ENCODE measurements at places on chromosomes 2 and 18.
A peak's percentile ranks its signal among the peaks of the same experiment; 100 is the strongest.

GRCh38 chr2:28252311-28252710, 140.3 kb upstream of the FOSL2 start:
- no peak for DNase-seq

DNA sequence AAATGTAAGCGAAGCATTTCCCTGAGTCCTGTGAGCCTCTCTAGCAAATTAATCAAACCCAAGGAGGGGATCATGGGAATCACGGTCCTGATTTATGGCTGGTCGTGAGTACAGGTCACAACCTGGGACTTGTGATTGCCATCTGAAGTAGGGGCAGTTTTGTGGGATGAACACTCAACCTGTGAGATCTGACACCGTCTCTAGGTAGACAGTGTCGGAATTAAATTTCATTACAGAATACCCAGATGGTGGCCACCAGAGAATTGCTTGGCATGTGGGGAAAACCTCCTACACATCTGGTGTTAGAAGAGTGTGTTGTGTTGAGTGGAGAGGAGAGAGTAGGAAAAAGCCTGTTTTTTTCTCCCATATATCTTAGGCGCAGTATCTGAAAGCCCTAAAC, 12.5 kb downstream of the CAPN14 start:
- DNase-seq = no peak

DNA sequence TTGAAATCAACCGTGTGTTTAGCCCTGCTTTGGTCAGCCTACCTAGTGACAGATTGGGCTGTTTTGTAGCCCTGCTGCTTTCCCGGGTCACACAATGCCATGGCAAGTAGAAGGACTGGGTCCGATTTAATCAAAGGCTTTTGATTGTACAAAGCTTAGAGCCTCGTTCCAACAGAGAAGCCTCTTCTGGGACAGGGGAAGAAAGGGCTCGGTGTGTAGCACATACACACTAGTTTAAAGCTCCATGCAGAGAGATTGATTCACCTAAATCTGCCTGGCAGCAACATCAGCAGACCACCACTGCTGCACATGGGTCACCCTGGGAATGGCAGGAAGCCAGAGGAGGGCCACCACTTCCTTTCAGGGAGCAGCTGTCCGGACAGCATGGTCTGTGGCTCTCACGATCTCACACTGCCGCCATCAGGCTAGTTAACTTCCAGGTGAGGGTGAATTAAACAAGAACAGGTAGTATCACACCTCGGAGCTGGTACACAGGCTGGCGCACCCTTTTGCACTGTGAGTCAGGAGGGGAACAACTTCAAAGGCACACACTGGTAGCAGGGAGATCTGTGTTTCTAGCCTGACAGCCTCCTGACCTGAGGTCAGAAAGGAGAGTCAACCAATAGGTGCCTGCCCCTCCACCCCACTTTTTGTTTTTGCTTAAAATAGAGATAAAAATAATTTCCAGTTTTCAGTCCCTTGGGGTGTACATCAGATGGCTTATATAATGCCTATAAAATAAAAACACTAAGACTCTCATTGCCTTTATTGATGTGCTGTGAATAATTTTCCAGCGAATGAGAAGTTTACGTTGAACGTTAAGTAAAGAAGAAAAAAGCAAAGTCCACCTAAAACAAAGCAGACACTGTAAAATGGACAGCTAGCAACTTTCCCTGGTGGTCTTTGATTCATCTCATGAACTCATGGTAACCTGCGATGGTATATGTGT, 108.5 kb downstream of the CDCA7 start:
- DNase-seq = no peak

DNA sequence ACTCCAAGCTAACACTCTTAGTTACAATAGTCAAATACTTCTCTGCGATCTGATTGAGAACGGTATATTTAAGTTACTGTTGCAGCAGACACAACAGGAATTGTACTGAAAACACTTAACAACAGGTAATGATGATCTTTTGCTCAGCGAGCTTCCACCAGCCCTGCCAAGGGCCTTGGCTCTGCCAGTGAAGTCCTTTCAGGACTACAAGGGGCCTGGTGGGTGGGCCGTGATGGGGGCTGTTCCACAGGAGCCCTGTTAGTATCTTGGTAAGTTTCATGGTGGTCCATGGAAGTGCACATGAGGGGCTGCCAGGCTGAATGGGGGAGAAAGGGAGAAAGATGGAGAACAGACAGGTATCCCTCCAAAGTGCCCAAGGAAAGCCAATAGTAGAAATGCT, 178.6 kb upstream of the DOK6 start:
- DNase-seq = no peak

DNA sequence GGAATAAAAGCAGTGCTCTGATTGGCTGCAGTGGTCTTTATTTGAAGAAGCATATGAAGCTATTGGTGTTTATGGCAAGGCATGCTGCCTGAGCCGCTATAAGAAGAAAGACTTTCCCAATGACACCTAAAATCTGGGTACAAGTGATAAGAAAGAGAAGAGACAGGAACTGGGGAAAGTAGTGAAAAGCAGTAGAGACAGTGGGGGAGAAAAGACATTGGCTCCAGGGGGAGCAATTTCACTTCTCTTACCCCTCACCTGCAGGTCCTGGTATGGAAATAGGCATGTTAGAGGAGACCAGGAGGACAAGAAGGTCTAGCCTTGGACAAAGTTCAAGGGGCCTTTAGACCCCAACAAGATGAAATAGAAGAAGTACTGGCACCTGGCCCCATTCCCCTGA, 47.1 kb downstream of the PLCL1 start:
- DNase-seq = no peak

DNA sequence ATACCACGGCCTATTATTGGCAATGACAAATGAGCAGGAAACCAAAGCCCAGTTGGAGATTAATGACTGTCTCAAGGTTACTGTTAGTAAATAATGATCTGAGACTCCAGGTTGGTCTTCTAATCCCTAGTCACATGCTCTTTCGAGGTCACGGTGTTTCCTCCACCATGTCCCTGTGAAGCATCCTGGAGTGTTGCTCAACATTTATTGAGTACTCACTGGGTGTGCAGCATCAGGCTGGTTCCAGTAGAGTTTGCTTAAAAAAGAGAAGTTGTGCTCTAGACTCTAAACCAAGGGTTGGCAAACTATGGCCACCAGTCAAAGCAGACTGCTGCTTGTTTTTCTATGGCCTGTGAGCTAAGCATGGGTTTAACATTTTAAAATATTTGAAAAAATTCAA, 263.8 kb upstream of the ATP5MC3 start:
- no peak for DNase-seq

DNA sequence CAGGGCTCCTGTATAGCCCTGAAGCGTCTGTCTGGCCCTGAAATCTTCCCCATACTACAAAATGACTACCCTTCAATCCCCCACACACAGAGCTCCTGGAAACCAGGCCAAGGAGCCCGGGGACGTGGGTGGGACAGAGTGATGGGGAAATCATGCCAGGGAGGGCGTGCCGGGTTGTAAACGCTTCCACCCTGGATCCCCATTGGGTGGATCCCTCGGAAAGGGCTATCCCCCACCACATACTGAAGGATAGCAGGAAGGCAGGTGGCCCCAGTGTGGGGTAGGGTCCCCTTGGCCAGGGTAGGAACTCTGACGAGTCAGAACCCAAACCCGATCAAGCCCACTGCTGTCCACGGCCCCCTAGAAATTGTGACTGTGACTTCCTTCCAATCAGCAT, 91.7 kb downstream of the INHBB start:
- no peak for DNase-seq

DNA sequence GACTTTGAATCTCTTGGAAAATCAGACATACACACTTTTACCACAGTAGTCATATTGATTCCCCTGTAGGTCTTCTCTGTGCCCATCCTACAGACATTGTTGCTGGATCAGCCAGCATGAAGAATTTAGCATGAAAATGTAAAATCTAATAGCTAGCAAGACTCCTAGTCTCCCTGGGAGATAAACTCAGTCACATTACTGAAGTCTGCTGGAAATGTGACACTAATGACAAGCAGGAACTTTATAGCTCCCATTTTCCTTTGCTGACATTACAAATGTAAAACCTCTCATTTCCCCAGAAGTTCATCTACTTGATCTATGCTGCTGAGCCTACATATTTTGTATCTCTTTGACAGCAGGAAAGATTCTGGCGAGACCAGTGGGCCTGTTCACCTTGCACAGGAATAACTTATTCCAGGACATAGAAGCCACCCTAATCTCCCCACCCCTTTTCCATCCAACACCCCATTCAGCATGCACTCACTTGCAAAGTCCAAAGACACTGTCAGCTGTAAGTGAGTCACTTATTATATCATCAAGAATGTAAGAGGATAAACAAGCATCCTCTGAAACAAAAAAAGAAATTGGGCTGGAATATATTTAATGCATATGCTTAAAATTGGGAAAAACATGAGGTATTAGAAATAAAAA, 648.3 kb upstream of the PKDCC start:
- no peak for DNase-seq

- no peak for DNase-seq
Observed at GRCh38 chr2:113077921-113078320, 10.2 kb downstream of the IL1F10 start.

DNA sequence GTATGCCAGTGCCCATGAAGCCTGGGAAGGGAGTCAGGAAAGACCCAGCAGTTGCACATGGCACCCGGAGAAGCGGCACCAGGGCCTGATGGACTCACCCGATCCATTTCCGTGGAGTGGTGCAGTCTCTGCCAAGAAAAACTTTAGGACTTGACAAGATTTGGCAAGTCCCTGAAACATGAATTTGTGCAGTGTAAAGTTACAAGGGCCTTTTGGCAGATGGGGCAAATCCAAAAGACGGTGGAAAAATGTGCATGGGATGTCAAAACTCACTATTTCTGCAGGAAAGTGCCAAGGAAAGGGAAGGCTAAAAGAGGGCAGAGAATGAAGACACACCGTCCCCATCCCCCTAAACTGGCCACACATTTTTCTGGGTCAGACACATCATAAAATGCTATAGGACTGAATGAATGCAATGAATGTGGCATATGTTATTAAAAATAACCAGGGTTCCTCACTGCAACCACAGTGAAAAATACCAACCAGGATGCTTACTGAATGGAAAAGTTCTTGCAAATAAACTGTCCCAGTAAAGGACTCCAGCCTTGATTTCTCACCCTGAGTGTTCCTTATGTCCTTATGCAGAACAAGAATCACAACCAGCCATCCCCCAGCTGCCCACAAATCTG, 173.5 kb upstream of the SIX2 start:
- no peak for DNase-seq

DNA sequence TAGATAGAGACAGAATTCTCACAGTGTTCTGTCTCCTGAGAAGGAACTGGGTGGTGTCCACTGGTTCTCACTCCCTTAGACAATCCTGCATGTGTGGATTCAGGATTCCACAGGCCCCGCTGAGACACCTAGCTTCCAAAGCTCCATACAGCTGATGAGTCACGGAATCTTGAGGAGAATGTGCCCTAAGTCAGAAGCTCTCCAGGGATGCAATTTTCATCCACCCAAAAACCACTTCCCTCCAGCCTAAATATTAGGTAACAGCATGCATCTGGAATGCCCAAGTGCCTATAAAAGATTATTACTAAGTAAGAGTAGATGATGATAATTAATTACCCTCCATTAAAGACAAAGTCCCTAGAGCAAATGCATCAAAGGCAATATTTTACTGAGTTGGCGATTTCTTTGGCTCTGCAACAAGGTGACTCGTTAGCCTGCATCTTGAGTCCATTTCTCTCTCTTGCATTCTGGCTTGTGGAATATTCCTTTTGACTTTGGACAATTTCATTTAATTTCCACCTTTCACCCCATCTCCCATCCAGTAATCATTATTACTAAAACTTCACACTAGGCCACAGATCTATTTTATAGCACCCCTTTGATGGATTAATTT, 475.1 kb downstream of the TNS1 start:
- no peak for DNase-seq

DNA sequence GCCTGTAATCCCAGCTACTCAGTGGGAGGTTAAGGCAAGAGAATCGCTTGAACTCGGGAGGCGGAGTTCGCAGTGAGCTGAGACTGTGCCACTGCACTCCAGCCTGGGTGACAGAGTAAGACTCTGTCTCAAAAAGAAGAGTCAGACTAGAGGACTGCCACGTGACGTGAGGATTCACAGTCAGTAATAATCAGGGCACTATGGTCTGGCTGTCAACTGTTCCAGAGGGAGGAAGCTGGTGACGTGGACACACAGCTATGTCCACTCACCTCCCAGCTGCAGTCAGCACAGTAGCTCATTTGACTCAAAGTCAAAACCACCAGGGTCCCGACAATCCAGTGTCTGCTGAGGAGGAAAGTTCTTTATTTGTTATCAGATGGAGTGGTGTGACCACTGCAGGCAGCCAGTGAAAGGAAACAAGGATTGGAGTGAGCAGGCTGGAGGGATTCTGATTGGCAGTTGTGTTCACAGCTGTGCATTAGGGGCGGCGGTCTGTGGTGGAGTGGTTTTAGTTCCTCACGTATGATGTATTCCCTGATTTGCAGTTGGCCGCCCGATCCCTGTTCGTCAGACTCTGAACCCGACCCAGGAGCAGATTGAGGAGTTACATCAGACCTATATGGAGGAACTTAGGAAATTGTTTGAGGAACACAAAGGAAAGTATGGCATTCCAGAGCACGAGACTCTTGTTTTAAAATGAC, 37.9 kb downstream of the MOGAT1 start:
- DNase-seq = no peak

- no peak for DNase-seq
Observed at GRCh38 chr2:202184557-202184956, 53.8 kb downstream of the SUMO1 start.

- DNase-seq = no peak
Observed at GRCh38 chr18:34590503-34590902, 119.6 kb upstream of the DTNA start.

DNA sequence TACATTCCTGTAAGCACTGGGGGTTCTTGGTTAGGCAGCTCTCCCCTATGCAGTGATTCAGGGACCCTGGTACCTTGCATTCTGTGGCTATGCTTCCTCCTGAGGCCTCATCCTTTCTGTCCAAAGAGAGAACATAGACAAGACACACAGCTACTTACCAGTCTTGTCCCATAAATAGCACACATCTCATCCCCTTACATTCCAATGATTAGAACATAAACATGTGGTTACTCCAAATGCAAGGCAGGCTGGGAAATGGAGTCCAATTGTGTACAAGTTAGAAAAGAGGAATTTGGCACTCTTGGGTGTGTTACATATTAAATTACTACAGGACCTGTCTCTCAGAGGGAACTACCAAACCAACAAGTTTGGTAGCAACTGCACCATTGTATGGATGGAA, 171.3 kb downstream of the ARHGAP15 start:
- DNase-seq = no peak

GRCh38 chr2:235986361-235986760, 181.8 kb downstream of the GBX2 start:
- no peak for DNase-seq

DNA sequence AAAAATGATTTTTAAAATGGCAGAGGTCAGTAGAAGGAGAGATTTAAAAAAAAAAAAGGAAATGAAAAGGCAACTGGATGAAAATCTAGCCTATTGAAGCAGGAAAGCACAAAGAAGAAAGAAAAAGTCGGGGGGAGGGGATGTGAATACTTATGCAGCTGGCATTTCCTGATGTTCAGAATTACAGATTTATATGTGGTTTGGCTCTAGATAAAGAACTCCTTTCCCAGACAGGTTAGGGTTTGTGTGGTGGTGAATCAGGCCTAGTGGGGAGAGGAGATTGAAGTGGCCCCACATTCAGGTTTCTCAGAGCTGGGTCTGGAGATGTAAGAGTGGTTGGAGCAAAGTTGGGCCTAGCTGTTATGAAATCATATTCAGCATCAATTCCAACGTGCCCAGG, 394.4 kb downstream of the FIGN start:
- no peak for DNase-seq

- DNase-seq = no peak
Observed at GRCh38 chr2:98713332-98714015, 17.5 kb downstream of the MGAT4A start.

GRCh38 chr2:234331566-234331965, 165.3 kb downstream of the ARL4C start:
- no peak for DNase-seq

GRCh38 chr2:200944467-200945394, 18.7 kb downstream of the ORC2 start:
- DNase-seq = peak; percentile 53
